ENCODE measurements at places on chromosomes 7 and 10. TPM values are rescaled to one million over a fixed set of nuclear protein-coding genes. Genes with fewer than 3 reads are reported as not detected.

Gene AKR1D1
- total RNA-seq = not detected

DNA sequence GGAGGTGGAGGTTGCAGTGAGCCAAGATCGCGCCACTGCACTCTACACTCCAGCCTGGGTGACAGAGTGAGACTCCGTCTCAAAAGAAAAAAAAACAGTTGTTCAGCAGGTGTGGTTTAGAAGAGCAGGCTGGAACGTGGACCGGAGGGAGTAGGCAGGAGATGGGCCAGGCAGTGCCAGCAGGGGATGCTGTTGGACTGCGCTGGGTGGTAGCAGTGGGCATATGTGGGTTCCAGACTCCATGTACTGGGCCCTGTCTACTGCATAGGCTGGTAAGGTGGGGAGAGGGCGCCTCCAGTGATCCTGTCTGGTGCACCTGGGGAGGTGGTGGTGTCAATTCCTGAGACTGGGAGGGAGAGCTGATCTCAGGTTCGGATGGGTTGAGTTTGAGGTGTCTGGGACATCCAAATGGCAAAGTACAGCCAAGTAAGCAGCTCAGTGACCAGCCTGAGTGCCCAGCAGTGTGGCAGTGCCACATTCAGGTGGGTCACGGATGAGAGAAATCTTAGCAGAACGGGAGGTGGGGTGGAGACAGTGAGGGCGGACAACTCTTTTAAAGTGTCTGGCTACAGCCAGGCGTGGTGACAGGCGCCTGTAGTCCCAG, 25.9 kb downstream of the SFXN4 start:
- H3K4me1 ChIP-seq = peaks cover 11% of the 10 kb centered on the region
- no peak overlapping the region for H3K27ac ChIP-seq
- H3K4me3 ChIP-seq = no peak overlapping the region
- peak; percentile 48 for DNase-seq
- H3K36me3 ChIP-seq = no peaks in the 10 kb centered on the region

GRCh38 chr10:90822508-90822907, 35.3 kb downstream of the HTR7 start:
- H3K4me1 ChIP-seq = no peaks in the 10 kb centered on the region
- no peak overlapping the region for H3K4me3 ChIP-seq

GRCh38 chr7:86844608-86845007, 200.9 kb downstream of the GRM3 start:
- H3K27ac ChIP-seq = no peak overlapping the region
- DNase-seq = no peak
- H3K27me3 ChIP-seq = no peaks in the 10 kb centered on the region
- H3K4me1 ChIP-seq = no peaks in the 10 kb centered on the region
- H3K36me3 ChIP-seq = no peaks in the 10 kb centered on the region
- no peak overlapping the region for H3K4me3 ChIP-seq

DNA sequence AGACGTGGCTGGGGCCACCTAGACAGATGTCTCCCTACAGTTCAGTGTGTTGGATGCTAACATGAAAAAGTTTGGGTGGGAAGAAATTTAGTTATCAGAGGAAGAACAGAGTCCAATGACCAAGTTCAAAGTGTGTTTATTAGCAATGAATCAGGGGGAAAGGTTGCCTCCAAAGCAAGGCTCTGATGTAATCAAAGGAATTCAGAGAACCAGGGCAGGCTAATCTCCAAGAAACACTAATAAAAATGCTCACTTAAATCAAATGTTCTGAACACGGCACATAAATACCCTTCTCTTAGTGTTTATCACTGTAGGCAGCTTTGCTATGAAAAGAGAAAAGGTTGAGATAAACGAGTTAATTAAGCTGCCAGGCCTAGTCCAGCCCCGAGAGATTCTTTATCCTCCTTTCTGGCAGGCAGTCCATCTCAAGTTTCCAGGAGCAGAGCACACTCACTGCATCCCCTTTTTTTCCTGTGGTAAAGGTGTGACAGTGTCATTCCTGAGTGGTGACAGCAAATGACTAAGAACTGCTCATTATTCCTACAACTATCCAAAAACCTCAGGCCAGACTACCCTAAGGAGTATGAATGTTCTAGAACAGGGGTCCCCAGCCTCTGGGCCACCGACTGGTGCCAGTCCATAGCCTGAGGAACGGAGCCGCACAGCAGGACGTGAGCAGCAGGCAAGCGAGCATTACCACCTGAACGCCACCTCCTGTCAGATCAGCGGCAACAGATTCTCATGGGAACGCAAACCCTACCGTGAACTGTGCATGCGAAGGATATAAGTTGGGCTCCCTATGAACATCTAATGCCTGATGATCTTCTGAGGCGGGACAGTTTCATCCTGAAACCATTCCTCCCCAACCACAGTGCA, 66.9 kb upstream of the FHIP2A start:
- H3K36me3 ChIP-seq = no peaks in the 10 kb centered on the region
- H3K27me3 ChIP-seq = no peaks in the 10 kb centered on the region
- no peaks in the 10 kb centered on the region for H3K4me1 ChIP-seq
- DNase-seq = no peak

GRCh38 chr10:79386637-79387465, 39.6 kb downstream of the PPIF start:
- no peaks in the 10 kb centered on the region for H3K4me1 ChIP-seq
- no peak overlapping the region for H3K4me3 ChIP-seq
- no peak overlapping the region for H3K27ac ChIP-seq
- no peaks in the 10 kb centered on the region for H3K27me3 ChIP-seq
- H3K36me3 ChIP-seq = no peaks in the 10 kb centered on the region

GRCh38 chr7:103810112-103810744, 179.2 kb downstream of the RELN start:
- H3K27ac ChIP-seq = no peak overlapping the region
- no peaks in the 10 kb centered on the region for H3K27me3 ChIP-seq
- no peak for DNase-seq
- no peaks in the 10 kb centered on the region for H3K4me1 ChIP-seq

DNA sequence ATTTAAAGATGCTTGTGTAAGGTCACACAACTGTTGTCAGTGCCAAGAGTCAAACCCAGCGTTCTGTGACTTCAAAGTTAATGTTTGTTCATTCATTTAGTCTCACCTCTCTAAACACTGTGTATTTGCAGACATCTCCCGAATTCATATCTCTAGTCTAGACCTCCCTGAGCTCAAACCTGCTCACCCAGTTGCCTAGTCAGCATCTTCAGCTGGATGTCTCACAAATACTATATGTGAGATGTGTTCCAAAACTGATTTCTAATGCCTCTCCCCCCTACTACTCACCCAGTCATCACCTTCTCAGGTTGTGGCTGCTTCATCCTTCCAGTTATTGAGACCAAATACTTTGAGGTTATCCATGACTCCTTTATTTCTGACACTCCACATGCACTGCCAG, 91.4 kb downstream of the ST7 start:
- no peaks in the 10 kb centered on the region for H3K27me3 ChIP-seq
- H3K36me3 ChIP-seq = no peaks in the 10 kb centered on the region
- no peak overlapping the region for H3K4me3 ChIP-seq

- peaks cover under 1% of the 10 kb centered on the region for H3K4me1 ChIP-seq
- no peaks in the 10 kb centered on the region for H3K36me3 ChIP-seq
Observed at GRCh38 chr7:120862987-120863590, 5.1 kb upstream of the TSPAN12 start.

- H3K4me3 ChIP-seq = no peak overlapping the region
- H3K4me1 ChIP-seq = no peaks in the 10 kb centered on the region
- H3K27ac ChIP-seq = no peak overlapping the region
- no peak for DNase-seq
- H3K27me3 ChIP-seq = no peaks in the 10 kb centered on the region
Observed at GRCh38 chr10:32189400-32190084, 133.3 kb upstream of the KIF5B start.

- H3K27ac ChIP-seq = peak overlapping the region; percentile 28
- H3K4me3 ChIP-seq = no peak overlapping the region
- H3K27me3 ChIP-seq = no peaks in the 10 kb centered on the region
- no peak for DNase-seq
- H3K36me3 ChIP-seq = no peaks in the 10 kb centered on the region
- peaks cover 4% of the 10 kb centered on the region for H3K4me1 ChIP-seq
Observed at GRCh38 chr7:2261611-2262010, 19.6 kb downstream of the NUDT1 start.

GRCh38 chr7:26603631-26604030, 260.8 kb downstream of the SKAP2 start:
- H3K36me3 ChIP-seq = no peaks in the 10 kb centered on the region
- H3K4me3 ChIP-seq = no peak overlapping the region
- no peak overlapping the region for H3K27ac ChIP-seq
- DNase-seq = no peak
- H3K27me3 ChIP-seq = no peaks in the 10 kb centered on the region
- no peaks in the 10 kb centered on the region for H3K4me1 ChIP-seq

GRCh38 chr7:113099284-113099919, 12.8 kb upstream of the GPR85 start:
- no peak overlapping the region for H3K4me3 ChIP-seq
- H3K4me1 ChIP-seq = no peaks in the 10 kb centered on the region
- H3K27me3 ChIP-seq = peaks cover 2% of the 10 kb centered on the region

GRCh38 chr10:103638948-103639347, 145.4 kb downstream of the NEURL1 start:
- H3K27me3 ChIP-seq = no peaks in the 10 kb centered on the region
- H3K4me1 ChIP-seq = no peaks in the 10 kb centered on the region
- no peak overlapping the region for H3K4me3 ChIP-seq

Gene TMEM176B
- not detected for total RNA-seq

GRCh38 chr10:131570716-131571307, 259.3 kb upstream of the TCERG1L start:
- no peak overlapping the region for H3K27ac ChIP-seq
- no peak for DNase-seq
- H3K4me3 ChIP-seq = no peak overlapping the region
- no peaks in the 10 kb centered on the region for H3K4me1 ChIP-seq
- H3K36me3 ChIP-seq = no peaks in the 10 kb centered on the region
- H3K27me3 ChIP-seq = no peaks in the 10 kb centered on the region

Gene PIP
- total RNA-seq = not detected

Gene IL6
- total RNA-seq = not detected

DNA sequence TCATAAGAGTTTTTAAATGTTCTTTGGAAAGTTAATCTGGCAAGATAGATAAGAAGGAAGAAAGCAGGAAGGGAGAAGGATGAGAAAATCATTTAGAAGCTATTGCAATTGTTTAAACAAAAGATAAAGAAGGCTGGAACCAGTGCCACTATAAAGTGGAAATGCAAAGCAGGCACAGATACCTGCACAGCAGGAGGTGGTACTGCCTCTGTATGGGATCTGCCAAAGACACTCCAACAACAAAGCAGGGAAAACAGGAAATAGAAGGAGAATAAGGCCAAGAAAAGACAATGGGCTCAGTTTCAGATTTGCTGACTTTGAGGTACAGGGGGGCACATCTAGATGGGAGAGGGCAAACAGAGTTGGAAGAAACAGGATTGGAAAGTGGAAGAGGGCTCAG, 138.6 kb downstream of the PPP1R17 start:
- H3K36me3 ChIP-seq = no peaks in the 10 kb centered on the region
- no peak overlapping the region for H3K4me3 ChIP-seq
- no peaks in the 10 kb centered on the region for H3K27me3 ChIP-seq
- H3K27ac ChIP-seq = no peak overlapping the region

Measured in CD4-positive, CD25-positive, alpha-beta regulatory T cell (primary cell).